Stimulated activated CD4-positive, alpha-beta T cell treated with anti-CD3 and anti-CD28 coated beads, Interleukin-15, amount 100 ng/mL, for 24 hours (primary cell): ENCODE measurements at places on chromosomes 1 and 21.

DNA sequence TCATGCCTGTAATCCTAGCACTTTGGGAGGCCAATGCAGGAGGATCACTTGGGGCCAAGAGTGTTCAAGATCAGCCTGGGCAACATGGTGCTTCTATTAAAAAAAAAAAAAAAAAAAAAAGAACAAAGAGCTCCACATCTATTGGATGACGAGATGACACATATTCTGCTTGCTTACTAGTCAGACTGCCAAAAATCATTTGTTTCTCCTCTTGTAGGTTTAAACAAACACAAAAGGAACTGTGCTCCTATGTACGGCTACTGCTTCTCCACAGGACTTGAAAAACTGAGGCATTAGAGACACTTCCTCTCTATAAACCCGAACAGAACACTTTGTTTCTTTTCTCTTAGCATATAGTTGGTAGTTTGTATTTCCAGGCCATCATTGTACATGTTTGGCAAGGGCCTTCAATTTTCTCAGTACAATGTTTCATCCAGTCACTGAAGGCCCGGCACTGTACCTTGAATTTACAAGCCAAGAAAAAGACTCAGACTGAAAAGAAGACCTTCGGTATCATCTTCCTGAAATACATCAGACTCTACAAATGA is 6.0 kb downstream of the TRIT1 start:
- DNase-seq = no peak

GRCh38 chr1:30713311-30713710 is 10.1 kb downstream of the MATN1 start:
- no peak for DNase-seq

DNA sequence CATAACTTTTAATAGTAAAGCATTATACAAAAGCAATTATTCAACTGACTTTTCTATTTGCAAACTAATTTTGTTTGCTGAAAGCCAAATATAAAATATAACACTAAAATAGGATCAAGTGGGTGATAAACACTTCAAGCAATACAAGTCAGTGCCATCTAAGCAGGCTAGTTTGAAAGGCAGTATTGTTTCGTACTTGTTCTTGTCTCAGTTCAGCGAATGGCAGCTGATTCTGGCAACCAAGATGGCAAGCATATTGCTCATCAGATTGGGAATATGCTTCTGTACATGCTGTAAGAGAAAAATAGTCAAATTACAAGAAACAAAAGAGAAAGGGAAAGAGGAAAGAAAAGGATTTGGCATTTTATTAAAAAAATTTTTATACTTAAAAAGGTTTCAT is 7.5 kb downstream of the TMEM59 start:
- DNase-seq = no peak

- no peak for DNase-seq
These were observed 44.7 kb upstream of the ZBTB40 start for GRCh38 chr1:22406722-22407495.

- DNase-seq = no peak
These were observed 39.7 kb downstream of the TTC13 start for GRCh38 chr1:230938924-230939368.

DNA sequence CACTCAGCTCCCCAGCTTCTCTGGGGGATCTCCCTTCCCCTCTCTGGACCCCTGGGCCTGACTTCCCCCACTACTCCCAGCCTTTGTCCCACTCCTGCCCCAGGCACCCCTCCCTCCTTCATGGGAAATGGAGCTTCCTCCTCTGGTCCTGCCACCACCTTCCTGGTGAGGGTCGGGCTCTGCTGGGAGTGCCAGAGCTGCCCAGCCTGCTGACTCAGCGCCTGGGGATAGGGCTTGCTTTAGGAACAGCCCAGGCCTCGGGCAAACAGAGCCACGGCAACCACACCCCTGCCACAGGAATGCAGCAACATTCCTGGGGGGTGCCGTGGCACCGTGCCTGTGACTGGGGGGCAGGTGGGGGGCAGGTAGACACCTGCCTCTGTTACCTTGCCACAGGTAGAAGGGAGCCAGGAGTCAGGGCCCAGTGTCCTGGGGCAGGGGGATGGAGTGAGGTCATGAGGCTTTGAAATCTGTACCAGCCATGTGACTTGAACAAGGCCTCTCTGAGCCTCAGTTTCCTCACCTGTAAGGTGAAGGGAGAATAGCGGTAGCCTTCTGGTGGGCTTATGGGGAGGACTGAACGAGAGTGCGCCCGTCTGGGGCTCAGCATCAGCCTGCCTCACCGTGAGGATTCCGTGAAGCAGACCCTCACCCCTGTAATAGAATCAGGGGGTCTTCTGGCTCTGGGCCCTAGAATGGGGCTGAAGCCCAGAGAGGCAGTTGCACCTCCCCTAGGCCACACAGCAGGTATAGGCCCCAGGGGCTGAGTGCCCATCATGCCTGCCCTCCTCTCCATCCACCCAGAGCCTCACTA is 17.8 kb upstream of the EPHA2 start:
- DNase-seq = no peak

DNA sequence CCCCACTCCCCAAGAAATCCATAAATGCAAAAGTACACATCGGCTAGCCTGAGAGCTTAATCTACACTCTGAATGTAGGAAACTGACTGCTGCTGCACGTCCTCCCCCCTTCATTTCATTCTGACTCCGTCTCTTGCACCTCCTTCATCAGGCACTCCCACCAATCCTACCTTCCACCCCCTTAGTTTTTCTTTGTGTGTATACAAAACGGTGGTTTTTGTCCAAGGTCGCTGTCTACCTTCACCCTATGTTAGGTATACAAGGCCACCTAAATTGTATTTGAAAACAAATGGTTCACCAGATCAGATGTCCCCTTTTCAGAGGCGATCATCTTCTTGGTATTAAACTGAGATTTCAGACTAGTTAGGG is 1.9 kb downstream of the WDR26 start:
- peak; percentile 15 for DNase-seq

- DNase-seq = no peak
These were observed 20.9 kb downstream of the PDXK start for GRCh38 chr21:43739621-43740435.

DNA sequence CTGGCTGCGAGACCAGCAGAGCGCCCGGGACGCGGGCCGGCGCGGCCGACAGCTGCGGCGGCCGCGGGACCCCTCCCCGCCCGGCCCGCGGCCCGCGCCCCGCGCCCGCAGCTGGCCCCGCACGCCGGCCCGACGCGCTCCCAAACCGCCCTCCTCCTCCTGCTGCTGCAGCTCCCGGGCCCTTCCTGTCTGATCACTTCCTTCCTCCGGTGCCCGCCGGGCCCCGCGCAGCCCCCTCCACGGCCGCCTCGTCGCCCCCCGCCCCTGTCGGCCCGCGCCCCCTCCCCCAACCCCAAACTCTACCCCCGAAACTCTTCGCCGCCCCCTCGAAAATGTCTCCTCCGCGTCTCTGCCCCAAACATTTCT is 594 bp downstream of the LUZP1 start:
- DNase-seq = peak; percentile 53

- DNase-seq = no peak
These were observed 24.6 kb downstream of the RPS6KA1 start for GRCh38 chr1:26553942-26554682.

GRCh38 chr1:165896277-165896676 is 68.9 kb downstream of the UCK2 start:
- no peak for DNase-seq

- DNase-seq = no peak
These were observed 17.4 kb upstream of the IL19 start for GRCh38 chr1:206753141-206753540.

DNA sequence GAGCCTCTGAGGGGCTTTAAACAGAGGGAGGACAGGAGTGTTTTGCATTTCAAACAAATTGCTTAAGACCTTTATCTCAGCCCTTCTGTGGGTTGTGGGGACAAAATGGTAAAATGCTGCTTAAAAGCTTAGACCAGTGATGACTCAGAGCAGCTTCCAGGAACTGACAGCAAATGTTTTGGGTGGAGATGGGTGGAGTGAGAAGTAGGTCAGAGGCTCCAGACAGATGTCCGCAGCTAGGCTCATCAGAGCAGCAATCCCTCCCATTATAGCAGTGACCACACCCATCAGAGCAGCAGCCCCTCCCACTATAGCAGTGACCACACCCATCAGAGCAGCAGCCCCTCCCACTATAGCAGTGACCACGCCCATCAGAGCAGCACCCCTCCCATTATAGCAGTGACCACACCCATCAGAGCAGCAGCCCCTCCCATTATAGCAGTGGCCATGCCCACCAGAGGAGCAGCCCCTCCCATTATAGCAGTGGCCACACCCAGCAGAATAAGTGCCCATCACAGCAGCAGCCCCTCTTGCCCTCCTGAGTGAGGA is 532.2 kb downstream of the MATN1 start:
- DNase-seq = peak; percentile 36

DNA sequence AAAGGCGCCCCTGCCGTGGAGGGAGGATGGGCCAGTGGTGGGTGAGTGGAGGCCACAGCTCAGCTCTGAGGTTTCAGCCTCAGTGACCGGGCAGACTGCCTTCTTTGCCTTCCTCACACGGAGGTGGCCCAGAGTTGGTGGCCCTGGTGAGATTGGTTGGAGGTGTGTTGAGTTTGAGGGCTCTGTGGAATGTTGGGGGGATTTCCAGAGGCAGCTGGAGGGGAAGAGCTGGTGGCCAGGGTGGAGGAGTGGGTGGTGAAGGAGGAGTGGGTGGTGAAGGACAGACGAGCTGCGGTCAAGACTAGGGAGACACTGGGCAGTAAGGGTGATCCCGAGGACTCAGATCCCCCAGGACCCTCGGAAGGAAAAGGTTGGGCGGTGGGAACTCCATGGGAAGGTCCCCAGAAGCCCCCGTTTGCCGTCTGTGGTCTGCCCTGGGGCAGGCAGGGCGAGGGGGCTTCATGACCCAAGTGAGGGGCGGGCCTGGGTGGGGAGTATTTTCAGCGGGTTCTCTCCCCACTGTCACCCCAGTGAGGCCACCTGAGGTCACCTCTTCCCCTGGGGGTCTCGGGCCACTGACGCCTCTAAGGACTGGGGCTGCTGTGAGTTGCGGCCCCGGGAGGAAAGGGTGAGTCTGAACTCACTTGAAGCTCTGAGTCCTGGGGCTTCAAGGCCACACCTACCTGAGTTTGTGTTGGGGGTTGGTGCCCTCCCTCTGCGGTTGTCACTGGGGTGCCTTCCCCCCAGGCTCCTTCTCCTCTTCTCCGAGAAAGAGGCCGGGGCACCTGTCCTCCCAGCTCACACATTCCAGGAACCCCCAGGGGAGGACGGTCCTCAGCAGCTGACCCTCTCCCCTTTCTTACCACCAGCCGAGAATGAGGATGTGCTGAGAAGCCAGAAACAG is 22.7 kb upstream of the PIK3CD start:
- peak; percentile 83 for DNase-seq

GRCh38 chr1:230283678-230284077 is 142.5 kb downstream of the PGBD5 start:
- no peak for DNase-seq

DNA sequence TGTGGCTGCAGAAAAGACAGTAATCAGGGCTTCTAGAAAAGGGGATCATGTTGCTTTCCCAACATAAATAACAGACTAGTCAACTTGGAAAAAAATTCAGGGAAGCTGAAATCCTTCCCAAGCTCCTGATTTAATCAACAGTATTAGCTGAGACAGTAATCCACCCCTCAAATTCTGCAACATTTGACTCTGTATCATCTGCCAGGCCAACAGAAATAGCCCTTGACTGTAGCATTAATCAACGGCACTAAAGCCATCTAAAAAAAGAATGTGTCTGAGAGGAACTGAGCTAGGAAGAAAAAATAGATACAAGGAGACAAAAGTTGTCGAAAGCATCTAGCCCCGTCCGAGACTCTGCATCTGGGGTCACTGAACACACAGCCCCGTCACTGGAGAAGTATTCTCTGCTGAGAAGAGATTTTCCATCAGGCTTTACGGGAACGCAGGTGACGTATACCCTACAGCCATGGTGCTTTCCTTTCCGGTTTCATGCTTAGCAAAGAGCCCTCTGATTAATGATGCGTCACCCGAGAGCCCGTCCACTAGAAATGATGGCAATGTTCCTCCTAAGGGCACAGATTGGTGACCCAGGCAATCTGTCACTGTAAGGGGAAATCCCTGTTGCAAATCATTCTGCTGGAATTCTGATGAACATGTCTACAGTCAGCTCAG is 42.1 kb upstream of the TP53BP2 start:
- DNase-seq = no peak

GRCh38 chr1:111476761-111477309 is 3.1 kb downstream of the C1orf162 start:
- DNase-seq = peak; percentile 53

DNA sequence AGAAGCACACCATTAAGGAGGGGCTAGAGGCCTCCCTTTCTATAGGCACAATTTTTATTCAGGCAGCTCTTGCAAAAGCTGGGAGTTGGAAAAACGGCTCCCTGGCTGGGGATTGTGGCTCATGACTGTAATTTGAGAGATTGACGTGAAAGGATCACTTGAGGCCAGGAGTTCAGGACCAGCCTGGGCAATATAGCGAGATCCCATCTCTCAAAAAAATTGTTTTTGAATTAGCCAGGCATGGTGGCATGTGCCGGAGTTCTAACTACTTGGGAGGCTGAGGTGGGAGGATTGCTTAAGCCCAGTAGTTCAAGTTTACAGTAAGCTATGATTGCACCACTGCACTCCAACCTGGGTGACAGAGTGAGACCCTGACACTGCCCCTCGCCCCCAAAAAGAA is 23.9 kb upstream of the NRDC start:
- DNase-seq = no peak

GRCh38 chr1:104921525-104921924 is 1171.8 kb downstream of the AMY1C start:
- no peak for DNase-seq

GRCh38 chr1:115428256-115428655 is 90.2 kb upstream of the NGF start:
- DNase-seq = no peak

DNA sequence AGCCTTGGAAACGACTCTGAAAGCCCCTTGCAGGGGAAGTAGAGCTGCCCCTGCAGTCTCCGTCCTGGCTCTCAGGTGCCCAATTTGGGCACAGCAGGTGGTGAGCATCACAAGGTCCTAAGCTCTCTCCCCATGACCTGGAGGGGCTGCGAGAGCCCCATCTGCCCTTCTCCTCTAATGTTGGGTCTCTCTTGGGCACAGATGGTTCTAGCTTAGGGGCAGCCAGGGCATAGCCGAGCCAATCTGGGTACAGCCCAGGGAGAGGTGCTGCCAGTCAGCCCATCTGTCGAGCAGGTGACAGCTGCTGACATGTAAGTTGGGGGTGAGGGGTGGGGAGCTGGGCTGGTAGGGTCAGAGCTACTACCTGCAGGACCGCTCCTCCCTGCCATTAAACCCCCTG is 50.7 kb downstream of the SYT2 start:
- DNase-seq = no peak

DNA sequence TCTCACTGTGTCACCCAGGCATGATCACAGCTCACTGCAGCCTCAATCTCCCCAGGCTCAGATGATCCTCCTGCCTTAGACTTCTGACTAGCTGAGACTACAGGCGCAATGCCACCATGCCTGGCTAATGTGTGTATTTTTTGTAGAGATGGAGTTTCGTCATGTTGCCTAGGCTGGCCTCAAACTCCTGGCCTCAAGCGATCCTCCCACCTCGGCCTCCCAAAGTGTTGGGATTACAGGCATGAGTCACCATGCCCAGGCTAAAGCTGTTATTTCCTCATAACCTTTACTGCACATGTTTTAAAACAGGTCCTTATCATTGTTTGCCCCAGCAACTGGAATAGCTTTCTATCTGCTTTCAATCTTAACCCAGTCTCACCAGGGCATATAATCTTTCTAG is 2.9 kb downstream of the SARS1 start:
- DNase-seq = no peak

GRCh38 chr1:150332651-150333290 is 11.4 kb downstream of the PRPF3 start:
- no peak for DNase-seq
